ENCODE measurements at places on chromosomes 3 and 15. TPM values are rescaled to one million over a fixed set of nuclear protein-coding genes. Genes with fewer than 3 reads are reported as not detected.

BSN gene
- 0.07 TPM for total RNA-seq

CLN6 gene
- 29.8 TPM for total RNA-seq

GHRL gene
- not detected for total RNA-seq

NAALADL2 gene
- 0.28 TPM for total RNA-seq

ACKR2 gene
- 0.20 TPM for total RNA-seq

TMEM207 gene
- not detected for total RNA-seq

GP9 gene
- not detected for total RNA-seq

CP gene
- not detected for total RNA-seq

MRPS11 gene
- total RNA-seq, result 62.8 TPM

AP4E1 gene
- total RNA-seq, result 12.8 TPM

KLHL40 gene
- total RNA-seq, result not detected

SPATA12 gene
- 0.03 TPM for total RNA-seq

HIGD2B gene
- total RNA-seq, result not detected

GOLGA6L7 gene
- not detected for total RNA-seq

P2RY13 gene
- not detected for total RNA-seq

NRG4 gene
- total RNA-seq, result not detected

ZMYND10 gene
- total RNA-seq, result 0.44 TPM

CACNA2D3 gene
- total RNA-seq, result not detected

ZWILCH gene
- 36.7 TPM for total RNA-seq

ITPKA gene
- total RNA-seq, result 0.44 TPM

BUB1B gene
- 45.9 TPM for total RNA-seq

PLSCR5 gene
- not detected for total RNA-seq

FOXP1 gene
- total RNA-seq, result 45.5 TPM

FAM107A gene
- not detected for total RNA-seq

RBPMS2 gene
- total RNA-seq, result not detected

SLC38A3 gene
- not detected for total RNA-seq

TMEM266 gene
- total RNA-seq, result 0.07 TPM

TP63 gene
- total RNA-seq, result 154 TPM

POLQ gene
- total RNA-seq, result 12.5 TPM

NUSAP1 gene
- total RNA-seq, result 104 TPM

FAM81A gene
- 0.78 TPM for total RNA-seq

PLA2G4E gene
- 0.14 TPM for total RNA-seq

ZNF385D gene
- total RNA-seq, result 1.7 TPM

CLEC3B gene
- total RNA-seq, result not detected

LINS1 gene
- total RNA-seq, result 12.4 TPM

GOLGA6A gene
- total RNA-seq, result not detected

CCDC191 gene
- 1.7 TPM for total RNA-seq

FAM3D gene
- not detected for total RNA-seq

MST1 gene
- 7.5 TPM for total RNA-seq

All from foreskin keratinocyte (primary cell).